Esophagus mucosa (tissue), 1 donor: ENCODE measurements at places on chromosomes 4 and X.

DNA sequence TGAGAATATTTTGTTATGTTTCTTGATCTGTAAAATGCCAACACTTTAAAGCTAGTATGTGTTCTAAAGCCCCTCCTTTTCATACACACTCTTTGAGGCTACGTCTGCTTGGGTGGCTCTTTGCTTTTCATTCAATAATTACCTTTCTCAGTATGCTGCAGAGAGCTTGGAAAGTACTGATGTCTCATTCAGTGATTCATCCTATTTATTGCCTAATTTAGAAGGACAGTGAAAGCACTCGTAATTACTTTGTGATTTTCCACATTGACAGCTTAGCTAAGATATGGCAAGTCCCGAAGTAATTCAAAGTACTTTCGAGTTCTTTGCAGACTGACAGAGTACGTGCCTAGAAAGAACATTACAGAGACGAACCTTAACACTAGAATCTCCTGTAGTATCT, 57.2 kb downstream of the BMP15 start:
- peak; percentile 52 for ATAC-seq

GRCh38 chr4:111952688-111953087, 192.6 kb upstream of the FAM241A start:
- ATAC-seq = no peak

DNA sequence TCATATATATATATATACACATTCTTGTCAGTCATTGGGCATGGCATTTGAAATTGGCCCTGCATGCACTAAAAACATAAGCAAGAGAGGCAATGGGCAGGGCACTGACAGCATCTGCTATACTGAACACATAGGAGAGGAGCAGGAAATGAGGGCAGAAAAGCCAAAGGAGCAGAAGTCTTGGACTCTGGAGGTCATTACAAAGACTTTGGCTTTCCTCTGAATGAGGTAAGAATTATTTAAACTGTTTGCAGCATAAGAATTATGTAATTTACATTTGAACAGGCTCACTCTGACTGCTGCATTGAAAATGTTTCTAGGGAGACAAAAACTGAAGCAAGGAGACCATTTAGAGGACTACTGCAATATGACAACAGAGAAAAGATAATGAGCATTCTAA, 396.5 kb downstream of the PRDM5 start:
- ATAC-seq = no peak

DNA sequence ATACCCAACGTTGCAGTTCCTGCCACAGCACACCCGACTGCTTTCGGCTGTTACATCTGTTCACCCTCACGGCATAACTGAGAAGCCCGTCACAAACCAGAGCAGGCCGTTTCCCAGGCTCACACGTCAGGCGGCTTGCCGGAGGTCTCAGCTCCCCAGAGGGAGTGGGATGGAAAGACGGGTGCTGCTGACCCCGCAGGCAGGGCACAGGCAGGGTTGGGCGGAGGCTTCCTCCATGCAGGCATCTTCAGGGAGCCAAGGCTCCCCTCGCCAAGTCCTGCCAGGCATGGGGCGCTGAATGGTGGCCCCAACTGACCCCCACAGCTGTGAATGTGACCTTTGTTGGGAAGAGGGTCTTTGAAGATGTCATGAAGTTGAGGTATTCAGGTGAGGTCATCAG, 57.5 kb downstream of the ACOX3 start:
- ATAC-seq = no peak

DNA sequence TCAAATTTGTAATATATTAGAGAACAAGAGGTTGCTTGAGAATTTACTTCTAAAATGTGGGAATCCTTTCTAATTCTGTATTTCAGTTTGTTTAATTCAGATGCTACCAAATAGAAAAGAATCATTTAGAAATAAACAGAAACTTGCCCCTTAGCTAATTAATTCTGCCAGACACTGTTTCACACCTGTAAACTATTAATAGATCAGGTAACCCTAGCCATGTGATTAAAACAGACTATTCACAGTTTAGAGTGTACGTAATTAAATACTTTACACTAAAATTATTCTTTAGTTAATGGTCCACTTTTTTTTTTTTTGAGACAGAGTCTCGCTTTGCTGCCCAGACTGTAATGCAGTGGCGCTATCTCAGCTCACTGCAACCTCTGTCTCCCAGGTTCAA, 124.0 kb downstream of the PTPN13 start:
- no peak for ATAC-seq

GRCh38 chr4:158313566-158313965, 103.3 kb downstream of the TMEM144 start:
- no peak for ATAC-seq

- ATAC-seq = peak; percentile 43
These were observed 574.3 kb upstream of the DIPK2B start for GRCh38 chrX:45774961-45775360.
